ENCODE measurements at places on chromosomes 5 and 9.
A peak's percentile ranks its signal among the peaks of the same experiment; 100 is the strongest.

DNA sequence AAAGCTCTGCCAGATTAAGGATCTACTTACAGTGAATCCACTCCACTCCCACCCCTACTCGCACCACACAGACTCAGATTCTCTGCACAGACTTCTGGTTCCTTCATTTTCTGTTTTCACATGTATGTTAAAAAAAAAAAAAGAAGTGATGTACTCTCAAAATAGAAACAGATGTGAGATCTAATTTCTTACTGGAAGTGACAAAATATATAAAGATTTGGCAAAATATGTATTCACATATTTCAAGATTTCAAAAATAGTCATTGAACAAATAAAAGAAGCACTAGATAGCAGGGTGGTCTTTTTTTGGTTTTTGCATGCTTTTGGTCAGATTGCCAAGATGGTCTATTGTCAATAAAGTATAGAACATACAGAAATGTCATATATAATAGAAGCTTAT is 379.2 kb downstream of the TMEM167A start:
- DNase-seq: no peak

DNA sequence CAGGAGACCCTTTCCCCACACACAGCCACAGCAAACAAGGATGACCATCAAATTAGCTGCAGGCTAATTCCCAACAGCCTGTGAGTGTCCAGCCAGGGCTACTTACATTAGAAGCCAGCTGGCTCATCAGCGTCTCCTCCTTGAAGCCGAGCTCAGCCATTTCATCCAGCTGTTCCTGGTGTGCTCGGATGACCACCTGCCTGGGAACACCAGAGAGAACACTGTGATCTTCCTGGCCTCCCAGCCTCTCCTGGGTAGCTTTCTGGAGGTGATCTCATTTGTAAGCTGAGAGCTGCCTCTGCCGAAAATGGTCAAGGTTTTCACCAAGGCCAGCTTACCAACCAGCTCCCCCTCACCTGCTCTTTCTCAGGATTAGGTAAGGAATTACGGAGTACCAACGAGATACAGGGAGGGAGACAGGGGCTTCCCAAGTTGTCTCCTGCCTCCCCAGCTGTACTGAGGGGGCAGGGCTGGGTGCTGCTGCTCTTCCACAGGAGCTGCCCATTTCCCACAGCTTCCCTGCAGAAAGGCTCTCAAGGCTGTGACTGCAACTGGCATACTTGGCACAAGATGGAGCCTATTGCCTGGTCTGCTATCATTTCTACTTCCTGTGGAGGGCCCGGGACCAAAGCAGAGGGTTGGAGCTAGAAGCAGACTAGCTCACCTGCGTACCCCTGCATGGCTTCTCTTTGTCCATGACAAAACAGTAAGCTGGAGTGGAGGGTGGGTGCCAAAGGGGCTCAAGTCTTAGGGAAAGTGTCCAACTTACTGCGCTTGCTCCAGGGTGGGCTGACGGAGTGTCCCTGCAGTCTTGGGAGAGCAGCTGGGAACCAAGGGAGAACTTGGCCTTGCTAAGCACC is 73.9 kb downstream of the KIF24 start:
- DNase-seq: peak; percentile 74

- DNase-seq: no peak
Measured at GRCh38 chr5:54173251-54173650, 137.1 kb downstream of the ARL15 start.

DNA sequence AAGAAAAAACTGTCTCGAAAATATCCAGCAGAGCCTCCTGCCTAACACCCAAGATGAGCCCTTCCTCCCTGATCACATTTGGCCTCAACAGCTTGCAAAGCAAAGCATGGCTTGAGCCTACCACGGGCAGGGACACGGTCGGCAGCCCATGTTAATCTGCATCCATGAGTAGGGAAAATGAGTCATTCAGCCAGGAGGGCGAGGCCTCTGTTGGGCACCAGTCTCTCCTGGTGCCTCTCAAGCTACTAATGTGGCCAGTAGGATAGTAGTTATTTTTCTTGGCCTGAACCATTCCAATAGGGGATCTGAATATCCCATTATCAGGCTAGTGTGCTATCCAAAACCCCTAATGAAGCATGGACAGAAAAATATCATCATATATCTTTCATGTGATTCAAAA is 43.0 kb upstream of the SHB start:
- DNase-seq: no peak

DNA sequence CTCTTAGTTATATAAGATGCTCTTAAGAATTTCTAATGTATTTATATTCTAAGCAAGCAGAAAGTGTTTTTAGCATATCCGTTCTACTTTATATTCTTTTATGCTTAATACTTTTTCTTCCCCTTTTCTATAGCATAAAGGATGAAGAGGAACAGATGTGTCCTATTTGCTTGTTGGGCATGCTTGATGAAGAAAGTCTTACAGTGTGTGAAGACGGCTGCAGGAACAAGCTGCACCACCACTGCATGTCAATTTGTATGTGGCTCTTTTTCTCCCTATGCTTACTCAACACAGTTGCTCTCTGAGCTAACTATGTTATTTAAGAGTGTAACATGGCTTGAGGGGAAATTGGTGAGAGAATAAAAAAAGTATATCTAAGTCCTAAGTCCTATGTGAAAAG is 37.6 kb upstream of the SETD9 start:
- no peak for DNase-seq

- DNase-seq: peak; percentile 64
Measured at GRCh38 chr9:137816531-137817235, 60.9 kb upstream of the CACNA1B start.

DNA sequence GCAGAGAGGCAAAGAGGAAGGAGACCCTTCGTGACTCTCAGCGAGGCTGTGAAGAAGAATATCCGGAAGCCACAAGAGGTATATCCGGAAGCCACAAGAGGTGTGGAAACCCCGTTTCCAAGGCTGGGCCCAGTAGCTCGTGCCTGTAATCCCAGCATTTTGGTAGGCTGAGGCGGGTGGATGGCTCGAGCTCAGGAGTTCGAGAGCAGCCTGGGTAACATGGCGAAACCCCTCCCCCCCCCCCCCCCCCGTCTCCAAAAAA is 612 bp upstream of the BBLN start:
- no peak for DNase-seq

GRCh38 chr5:13108265-13108664 is 836.2 kb downstream of the DNAH5 start:
- no peak for DNase-seq

DNA sequence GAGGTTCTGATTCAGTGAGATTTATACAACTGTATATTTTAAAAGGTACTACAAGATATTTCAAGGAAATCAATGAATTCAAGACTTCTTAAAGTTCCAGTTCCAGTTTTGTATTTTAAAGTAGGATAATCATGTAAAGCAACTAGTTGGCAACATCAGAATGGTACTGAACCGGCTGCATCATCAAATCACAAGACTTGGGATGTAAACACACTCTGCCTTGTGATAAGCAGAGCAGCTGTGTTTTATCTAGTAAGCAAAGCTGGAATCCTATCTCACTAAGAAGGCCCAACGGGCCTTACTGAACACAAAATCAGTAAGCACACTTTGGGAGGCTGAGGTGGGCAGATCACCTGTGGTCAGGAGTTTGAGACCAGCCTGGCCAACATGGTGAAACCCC is 327.2 kb upstream of the NREP start:
- no peak for DNase-seq

DNA sequence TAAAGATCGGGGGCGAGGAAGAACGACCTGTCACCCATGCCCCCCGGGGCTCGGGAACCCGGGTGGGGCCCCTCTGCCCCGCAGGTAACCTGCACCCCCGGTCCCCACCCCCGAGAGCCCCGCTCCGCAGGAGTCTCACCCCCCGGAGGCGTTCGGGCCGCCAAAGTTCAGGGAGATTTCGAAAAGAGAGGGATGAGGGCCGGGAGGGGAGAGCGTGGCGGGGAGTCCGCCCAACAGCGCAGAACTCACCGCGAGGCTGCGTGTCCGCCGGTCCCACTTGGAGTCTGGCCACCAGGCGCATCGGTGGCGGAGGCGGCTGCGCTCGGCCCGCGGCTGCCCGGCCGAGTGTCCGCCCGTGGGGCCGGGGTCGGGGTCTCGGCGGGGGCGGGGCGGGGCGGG is at the start of gene PHF19:
TSS of gene PHF19 (minus strand) at position 347 of the 399 bp plus-strand sequence. CDS start 2,447 bp downstream, outside the sequence.
- peak; percentile 37 for DNase-seq

DNA sequence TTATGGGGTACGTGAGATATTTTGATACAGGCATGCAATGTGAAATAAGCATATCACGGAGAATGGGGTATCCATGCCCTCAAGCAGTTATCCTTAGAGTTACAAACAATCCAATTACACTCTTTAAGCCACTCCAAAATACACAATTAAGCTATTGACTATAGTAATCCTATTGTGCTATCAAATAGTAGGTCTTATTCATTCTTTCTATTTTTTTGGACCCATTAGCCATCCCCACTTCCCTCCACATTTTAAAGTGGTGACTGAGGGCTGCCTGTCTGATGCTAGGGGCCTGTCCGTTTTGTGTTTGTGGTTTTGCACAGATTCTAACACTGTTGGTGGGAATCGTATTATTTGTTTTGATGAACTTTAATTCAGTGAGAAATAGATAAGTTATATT is 129.7 kb upstream of the DHFR start:
- DNase-seq: no peak

DNA sequence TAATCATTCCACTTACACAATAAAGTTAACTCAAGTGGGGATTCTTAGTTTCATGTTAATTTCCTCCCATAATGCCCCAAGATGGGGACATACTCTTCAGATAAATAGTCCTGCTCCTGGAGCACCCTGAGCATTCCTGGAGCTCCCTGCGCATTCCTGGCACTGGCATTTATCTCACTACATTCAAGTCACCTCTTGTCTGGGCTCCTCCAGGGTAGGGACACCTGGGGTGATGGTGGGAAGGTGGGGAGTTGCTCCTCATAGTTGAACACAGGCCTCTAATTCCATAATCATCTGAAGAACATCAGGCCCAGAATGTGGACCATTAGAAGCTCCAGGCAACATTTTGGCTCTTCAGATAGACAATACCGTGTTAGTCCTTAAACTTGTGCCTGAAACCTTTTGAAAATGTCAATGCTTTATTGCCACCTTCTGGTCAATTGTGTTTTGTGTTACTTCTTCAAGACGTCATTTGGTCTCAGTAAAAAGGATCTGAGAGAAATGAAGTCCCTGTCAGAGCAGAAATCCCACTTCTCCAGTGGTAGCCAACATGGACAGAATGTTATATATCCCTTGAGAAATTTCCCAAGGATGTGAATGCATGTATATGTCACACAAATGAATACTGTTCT is 14.2 kb upstream of the AGGF1 start:
- DNase-seq: no peak

Data from adrenal gland (tissue), 19 donors.